Foreskin keratinocyte (primary cell): ENCODE measurements at places on chromosomes 12 and 14. TPM values are rescaled to one million over a fixed set of nuclear protein-coding genes. Genes with fewer than 3 reads are reported as not detected.

The HNF1A gene
- not detected in 2 replicates for total RNA-seq

The SIX4 gene
- total RNA-seq = 10.8 and 12.0 TPM in 2 replicates

The RIN3 gene
- total RNA-seq = 7.3 and 9.8 TPM in 2 replicates

The PMEL gene
- 0.85 and 1.3 TPM in 2 replicates for total RNA-seq

The RGS6 gene
- total RNA-seq = not detected in 2 replicates

The TAS2R14 gene
- total RNA-seq = 0.92 and 0.95 TPM in 2 replicates

The FLRT2 gene
- total RNA-seq = 52.5 and 111 TPM in 2 replicates

The MYF6 gene
- total RNA-seq = not detected in 2 replicates

The SLCO1B3 gene
- not detected in 2 replicates for total RNA-seq

The NELL2 gene
- 0.07 TPM in 1 of 2 replicates, not detected in the other for total RNA-seq

The FBRSL1 gene
- 20.0 and 21.6 TPM in 2 replicates for total RNA-seq

The SERPINA9 gene
- total RNA-seq = not detected in 2 replicates

The PLD4 gene
- not detected in 2 replicates for total RNA-seq
